Fibroblast of the aortic adventitia (primary cell): ENCODE measurements at places on chromosomes 5 and 9. TPM values are rescaled to one million over a fixed set of nuclear protein-coding genes. Genes with fewer than 3 reads are reported as not detected.

The SPINK7 gene
- total RNA-seq, result 0.41 TPM in 1 of 2 replicates, not detected in the other

The MPDZ gene
- total RNA-seq, result 41.0 and 85.9 TPM in 2 replicates

The RRAGA gene
- total RNA-seq, result 48.9 and 62.5 TPM in 2 replicates

The OR1J2 gene
- total RNA-seq, result 1.6 TPM in 1 of 2 replicates, not detected in the other

The ORM2 gene
- not detected in 2 replicates for total RNA-seq

The SPINK13 gene
- not detected in 2 replicates for total RNA-seq

The FAM81B gene
- total RNA-seq, result not detected in 2 replicates

The INSL4 gene
- not detected in 2 replicates for total RNA-seq

The POC5 gene
- total RNA-seq, result 2.9 and 14.7 TPM in 2 replicates

The C5orf46 gene
- total RNA-seq, result not detected in 2 replicates

The STPG3 gene
- not detected in 2 replicates for total RNA-seq

The ZCCHC10 gene
- 7.8 and 14.4 TPM in 2 replicates for total RNA-seq

The CDC20B gene
- total RNA-seq, result not detected in 2 replicates

The ADAMTS12 gene
- 13.0 and 21.8 TPM in 2 replicates for total RNA-seq

The IL13 gene
- total RNA-seq, result not detected in 2 replicates

The OR1Q1 gene
- total RNA-seq, result 0.81 TPM in 1 of 2 replicates, not detected in the other

The CKMT2 gene
- total RNA-seq, result 1.4 TPM in 1 of 2 replicates, not detected in the other

The FOXD4L6 gene
- not detected in 2 replicates for total RNA-seq

The ZCCHC7 gene
- 31.8 and 38.5 TPM in 2 replicates for total RNA-seq

The ADAMTS13 gene
- 1.4 and 2.1 TPM in 2 replicates for total RNA-seq

The FAM221B gene
- not detected in 2 replicates for total RNA-seq

The GAPVD1 gene
- total RNA-seq, result 52.7 and 53.1 TPM in 2 replicates
